ENCODE measurements at places on chromosomes 16 and 17.

DNA sequence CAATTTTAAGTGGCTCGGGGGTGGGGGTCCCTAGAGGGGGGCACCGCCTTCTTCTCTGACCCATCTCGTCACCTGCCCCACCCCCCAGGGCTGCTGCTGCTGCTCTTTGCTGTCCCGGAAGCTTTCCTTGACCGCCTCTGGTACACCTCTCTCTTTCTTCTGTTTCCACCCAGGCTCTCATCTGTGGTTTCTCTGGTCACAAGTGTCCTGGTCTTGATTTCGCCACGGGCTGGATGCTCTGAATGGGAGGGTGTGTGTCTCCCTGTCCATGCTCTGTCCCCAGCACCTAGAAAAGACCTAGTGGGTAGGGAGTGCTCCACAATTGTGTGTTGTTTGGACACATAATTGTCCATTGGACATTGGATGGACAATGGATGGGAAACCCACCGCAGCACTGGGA is 134.7 kb upstream of the CIBAR2 start:
- no peak for DNase-seq

GRCh38 chr17:36870720-36870999 is 66.6 kb upstream of the LHX1 start:
- DNase-seq: no peak

DNA sequence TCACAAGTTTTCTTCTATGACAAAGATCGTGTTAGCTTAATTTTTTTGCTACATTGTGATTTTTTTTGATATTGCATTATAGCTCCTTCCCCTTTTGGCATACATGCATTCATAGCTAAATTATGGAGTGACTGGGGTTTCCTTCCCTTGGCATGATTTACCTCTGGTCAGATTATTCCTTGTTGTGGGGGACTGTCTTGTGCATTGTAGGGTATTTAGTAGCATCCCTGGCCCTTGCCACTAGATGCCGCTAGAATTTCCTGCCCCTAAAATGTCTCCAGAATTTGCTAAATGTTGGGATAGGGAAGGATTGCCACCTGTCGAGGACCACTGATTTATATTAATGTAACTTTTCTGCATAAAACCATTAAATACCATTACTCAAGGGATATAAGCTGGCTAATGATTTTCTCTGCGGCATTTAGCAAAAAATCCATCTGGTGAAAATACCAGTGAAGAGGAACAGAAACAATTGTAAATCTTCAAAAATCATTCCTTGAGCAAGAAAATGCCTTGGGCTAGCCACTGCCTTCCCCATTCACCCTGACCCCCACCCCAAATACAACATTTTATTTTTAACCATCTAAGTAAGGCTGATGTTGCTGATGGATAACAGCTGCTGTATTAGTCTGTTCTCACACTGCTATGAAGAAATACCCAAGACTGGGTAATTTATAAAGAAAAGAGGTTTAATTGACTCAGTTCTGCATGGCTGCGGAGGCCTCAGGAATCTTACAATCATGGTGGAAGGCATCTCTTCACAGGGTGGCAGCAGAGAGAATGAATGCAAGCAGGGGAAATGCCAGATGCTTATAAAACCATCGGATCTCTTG is 195.2 kb downstream of the MAP2K6 start:
- no peak for DNase-seq

DNA sequence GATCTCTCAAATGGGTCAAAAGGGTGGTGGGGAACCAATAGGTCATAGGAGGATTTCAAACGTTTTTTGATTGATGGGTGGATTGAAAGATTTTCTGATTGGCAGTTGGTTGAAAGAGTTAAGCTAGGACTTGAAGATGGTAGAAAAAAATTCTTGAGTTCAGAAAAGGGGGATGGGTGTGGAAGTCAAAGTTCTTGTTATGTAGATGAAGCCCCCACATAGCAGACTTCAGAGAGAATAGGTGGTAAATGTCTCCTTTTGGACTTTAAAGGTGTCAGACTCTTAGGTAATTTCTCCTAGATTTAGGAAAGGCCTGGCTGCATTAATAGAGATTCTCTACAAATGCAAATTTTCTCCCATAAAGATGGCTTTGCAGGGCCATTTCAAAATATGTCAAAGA is 163.3 kb downstream of the HS3ST4 start:
- no peak for DNase-seq

DNA sequence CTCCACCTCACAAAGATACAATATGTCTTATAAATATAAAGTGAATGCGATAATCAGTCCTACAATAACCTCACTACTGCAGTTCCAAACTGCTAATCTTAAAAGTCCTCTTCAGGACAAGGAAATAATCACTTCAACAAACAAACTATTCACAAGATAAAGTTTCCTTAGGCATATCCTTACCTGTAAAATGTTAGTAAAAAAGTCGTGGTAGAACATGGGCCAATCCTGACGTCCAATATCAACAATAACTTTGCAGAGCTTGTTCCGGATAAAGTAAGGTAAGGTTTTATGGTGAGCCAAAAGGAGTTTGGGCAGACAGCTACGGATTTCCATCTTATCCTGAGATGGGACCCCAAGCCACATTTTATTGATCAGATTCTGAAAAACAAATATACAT is 36.0 kb downstream of the XPO6 start:
- DNase-seq: no peak

- DNase-seq: no peak
Observed at GRCh38 chr16:11609474-11610120, 22.9 kb upstream of the LITAF start.

DNA sequence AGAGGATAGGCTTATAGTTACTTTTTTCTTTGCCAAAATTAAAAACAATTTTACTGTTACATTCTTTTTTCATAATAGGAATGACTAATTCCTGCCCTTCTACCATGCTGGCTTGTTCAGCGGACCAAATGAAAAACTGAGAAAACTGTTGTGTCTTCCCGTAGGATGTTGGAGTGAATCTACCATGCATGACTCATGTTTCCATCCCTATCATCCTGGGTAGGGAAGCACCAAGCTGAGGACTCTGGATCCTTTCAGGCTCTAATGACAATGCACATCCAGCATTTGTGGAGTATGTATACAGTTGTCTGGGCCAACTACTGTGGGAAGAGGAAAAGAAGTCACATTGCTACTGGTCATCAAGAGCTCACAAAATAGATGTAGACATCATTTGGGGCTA is 41.1 kb upstream of the DHX8 start:
- no peak for DNase-seq

DNA sequence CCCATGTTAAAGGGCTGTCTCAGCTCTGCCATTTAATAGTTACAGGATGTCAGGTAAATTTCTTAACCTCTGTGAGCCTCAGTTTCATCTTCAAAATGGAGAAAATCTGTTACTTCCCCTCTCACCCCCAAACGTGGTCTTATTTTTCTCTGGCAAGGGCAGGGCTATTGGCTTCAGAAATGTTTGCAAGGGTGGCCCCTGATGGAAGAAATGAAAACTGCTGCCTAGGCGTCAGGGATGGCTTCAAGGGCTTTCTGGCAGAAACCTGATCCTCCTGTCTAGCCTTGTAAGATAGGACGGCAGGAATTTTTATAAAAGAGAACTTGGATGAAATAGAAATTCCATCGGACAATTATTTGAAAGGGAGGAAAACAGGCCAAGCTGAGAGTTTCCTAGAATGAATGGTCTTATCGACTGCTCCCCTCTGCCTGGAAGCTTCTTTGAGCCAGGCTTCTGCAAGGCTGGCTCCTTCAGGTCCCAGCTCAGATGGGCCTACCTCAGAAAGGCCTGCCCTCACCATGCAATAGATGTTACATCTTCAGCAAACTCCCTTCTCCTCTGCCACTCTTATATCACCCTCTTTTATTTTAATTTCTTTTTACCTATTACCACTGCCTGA is 43.0 kb upstream of the TANGO6 start:
- no peak for DNase-seq

GRCh38 chr16:77430360-77430759 is 4.5 kb downstream of the ADAMTS18 start:
- DNase-seq: no peak

DNA sequence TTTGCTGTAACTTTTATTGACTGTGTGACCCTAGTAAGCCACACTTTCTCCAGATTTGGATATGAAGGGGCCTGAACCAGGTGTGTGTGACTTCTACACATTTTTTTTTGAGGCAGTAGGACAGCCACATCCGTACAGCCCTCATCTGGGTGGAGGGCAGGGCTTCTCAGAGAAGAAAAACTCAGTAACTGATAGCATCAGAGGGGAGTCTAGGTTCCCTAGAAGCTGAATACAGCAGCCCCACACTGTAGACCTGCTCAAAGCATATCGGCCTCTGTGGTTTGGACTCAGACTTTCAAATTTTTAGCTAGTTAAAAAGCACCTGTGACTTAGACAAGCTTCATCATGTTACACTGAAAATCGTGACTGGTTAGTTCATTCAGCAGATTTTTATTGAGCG is 10.8 kb downstream of the PRSS54 start:
- DNase-seq: no peak

GRCh38 chr17:76384987-76385891 is 830 bp downstream of the SPHK1 start:
- DNase-seq: peak; percentile 27

GRCh38 chr17:51853857-51854256 is 304.7 kb downstream of the CA10 start:
- DNase-seq: no peak
